ENCODE measurements at places on chromosomes 12 and 14.

DNA sequence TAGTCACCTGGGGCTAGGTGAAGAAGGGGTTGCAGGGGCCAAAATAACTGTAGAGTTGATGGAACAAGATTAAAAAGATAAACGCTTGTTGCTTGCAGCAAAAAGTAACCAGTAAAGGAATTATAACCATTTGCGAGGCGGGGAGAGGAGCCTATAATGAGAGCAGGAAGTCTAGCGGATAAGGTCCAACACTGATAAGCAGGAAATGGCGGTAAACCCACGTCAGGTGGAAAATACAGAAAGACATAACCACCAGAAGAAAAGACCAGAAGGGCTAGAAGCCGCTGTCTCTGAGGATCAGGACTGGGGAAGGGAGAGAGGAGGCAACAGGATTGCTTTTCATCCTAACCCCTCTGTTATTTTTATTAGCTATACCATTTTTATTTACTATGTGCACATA, 303.3 kb downstream of the DPF3 start:
- no peak for DNase-seq

- DNase-seq = no peak
Observed at GRCh38 chr14:21108791-21109190, 7.9 kb downstream of the TMEM253 start.

- no peak for DNase-seq
Observed at GRCh38 chr12:130667421-130667960, 48.6 kb downstream of the RIMBP2 start.

GRCh38 chr12:25084816-25085215, 110.1 kb downstream of the DNAI7 start:
- no peak for DNase-seq

- no peak for DNase-seq
Observed at GRCh38 chr14:31090883-31091764, 64.9 kb upstream of the STRN3 start.

All from activated CD4-positive, alpha-beta T cell treated with anti-CD3 and anti-CD28 coated beads, Interleukin-2, amount 50 U/mL, for 4 hours (primary cell).